ENCODE measurements at places on chromosomes 3 and 15.

DNA sequence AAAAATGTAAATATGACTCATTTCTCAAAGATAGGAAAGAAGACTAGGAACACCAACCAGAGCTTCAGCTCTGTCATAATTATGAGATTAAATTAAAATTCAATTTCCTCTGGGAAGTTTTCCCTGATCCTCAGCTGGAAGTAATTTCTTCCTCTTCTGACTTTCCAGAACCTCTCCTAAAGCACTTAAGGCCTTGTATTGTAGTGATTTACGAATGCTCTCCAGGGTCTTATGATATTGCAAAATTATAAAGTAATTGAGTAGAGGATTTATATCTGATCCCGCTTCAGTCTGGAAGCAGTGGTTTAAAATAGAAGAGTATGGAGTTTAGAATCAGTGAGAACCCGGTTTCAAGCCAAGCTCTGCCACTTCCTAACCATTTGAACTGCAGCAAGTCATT is 279.8 kb downstream of the ZPLD1 start:
- no peak overlapping the region for H3K4me3 ChIP-seq
- DNase-seq, result no peak
- H3K27ac ChIP-seq, result no peak overlapping the region
- H3K27me3 ChIP-seq, result no peaks in the 10 kb centered on the region
- H3K4me1 ChIP-seq, result no peaks in the 10 kb centered on the region

GRCh38 chr3:141123677-141124410 is 72.7 kb downstream of the SPSB4 start:
- H3K36me3 ChIP-seq, result no peaks in the 10 kb centered on the region
- H3K27me3 ChIP-seq, result no peaks in the 10 kb centered on the region
- H3K4me1 ChIP-seq, result peaks cover 23% of the 10 kb centered on the region
- peak overlapping the region; percentile 61 for H3K27ac ChIP-seq
- peak; percentile 57 for DNase-seq

DNA sequence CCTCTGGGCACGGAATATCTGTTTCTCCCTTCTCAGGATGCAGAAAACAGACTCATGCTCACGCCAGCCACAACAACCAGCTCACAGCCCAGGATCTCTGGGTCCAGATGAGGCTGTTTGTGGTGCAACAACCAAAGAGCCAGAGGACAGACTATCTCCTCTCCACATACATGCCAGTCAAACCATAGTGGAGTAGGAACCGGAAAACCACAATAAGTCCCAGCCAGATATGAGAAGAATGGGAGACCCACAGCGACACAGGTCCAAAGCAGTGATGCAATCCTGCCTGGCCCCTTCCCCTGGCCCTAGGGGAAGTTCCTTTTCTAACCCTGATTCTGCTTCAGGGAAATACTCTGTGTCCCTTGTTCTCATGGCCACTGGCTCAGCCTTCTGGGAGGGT is 27.6 kb downstream of the MEX3B start:
- H3K4me1 ChIP-seq, result peaks cover 4% of the 10 kb centered on the region
- H3K27me3 ChIP-seq, result peaks cover 16% of the 10 kb centered on the region
- no peak overlapping the region for H3K4me3 ChIP-seq
- no peak for DNase-seq

- no peaks in the 10 kb centered on the region for H3K36me3 ChIP-seq
- H3K4me1 ChIP-seq, result peaks cover 41% of the 10 kb centered on the region
- no peaks in the 10 kb centered on the region for H3K27me3 ChIP-seq
- H3K27ac ChIP-seq, result peak overlapping the region; percentile 74
- DNase-seq, result no peak
These were observed 59.8 kb upstream of the BOC start for GRCh38 chr3:113151461-113152031.

DNA sequence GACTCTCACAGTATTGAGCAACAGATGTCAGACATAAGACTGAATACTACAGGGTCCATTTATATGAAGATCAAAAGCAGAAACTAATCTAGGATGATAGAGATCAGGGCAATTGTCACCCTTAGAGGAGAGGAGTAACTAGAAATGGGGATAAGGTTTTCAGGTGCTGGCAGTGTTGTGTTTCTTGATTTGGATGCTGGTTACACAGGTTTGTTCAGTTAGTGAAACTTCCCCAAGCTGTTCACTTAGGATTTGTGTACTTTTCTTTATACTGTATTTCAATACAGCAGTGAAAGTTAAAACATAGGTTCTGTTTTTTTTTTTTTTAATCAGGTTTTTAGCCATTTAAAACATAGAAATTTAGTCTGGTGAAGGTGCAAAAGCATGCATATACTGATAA is 39.1 kb upstream of the CMTM7 start:
- H3K36me3 ChIP-seq, result peaks cover 2% of the 10 kb centered on the region
- H3K27ac ChIP-seq, result no peak overlapping the region
- DNase-seq, result no peak
- H3K4me3 ChIP-seq, result no peak overlapping the region
